ENCODE measurements at places on chromosomes 3 and 15.

- no peak for DNase-seq
Observed at GRCh38 chr3:120404876-120405275, 45.9 kb downstream of the FSTL1 start.

DNA sequence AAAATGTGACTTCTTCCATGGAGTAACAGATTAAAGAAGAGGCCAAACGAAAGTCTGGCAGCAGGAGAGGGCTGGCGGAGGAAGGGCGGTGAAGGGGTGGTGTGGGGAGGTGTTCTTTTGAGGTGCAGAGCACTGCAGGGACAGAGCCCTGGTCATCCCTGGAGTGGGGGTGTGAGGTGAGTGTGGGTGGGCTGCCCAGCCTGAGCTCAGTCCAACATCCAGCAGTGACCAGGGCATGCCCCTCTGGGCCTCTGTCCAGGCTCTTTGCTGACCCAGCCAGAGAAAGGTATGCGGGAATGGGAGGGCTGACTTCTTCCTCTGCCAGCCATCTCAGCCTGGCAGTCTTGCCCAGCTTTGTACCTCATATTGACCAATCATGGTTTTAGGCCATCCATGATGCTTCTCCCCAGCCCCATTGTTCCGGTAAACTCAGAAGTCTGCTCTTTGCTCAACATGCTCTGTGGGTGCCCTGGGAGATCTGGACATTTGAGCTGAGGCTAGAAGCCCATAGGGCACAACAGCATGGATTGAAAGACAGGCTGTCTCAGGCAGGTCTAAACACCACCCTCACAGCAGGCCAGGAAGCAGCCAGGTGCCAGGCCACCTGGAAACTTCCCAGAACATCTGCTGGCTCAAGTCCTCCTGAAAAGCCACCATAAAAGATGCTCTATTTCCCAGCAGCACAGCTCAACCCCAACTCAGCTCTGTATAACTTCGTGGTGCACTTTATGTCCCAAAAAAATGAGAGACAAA lies 25.9 kb upstream of the CXCR6 start:
- no peak for DNase-seq

GRCh38 chr15:96582473-96582872 lies 252.0 kb downstream of the NR2F2 start:
- DNase-seq, result no peak

DNA sequence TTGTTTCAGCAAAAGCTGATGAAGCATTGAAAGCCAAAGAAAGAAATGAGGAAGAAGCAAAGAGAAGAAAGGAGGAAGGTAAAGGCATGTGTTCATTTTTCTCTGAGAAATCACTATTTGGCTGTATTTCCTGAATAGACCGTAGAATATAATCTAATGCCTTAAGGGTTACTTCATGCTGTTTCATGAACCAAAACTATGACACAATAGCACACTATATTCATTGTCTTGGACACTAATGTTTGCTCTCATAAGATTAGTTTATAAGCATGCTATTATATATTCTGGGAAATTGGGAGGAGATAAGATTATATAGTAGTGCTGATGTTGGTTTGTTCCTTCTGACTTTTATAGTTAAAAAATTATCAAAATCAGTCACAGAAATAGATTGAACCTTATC lies 110.1 kb upstream of the MLF1 start:
- no peak for DNase-seq

DNA sequence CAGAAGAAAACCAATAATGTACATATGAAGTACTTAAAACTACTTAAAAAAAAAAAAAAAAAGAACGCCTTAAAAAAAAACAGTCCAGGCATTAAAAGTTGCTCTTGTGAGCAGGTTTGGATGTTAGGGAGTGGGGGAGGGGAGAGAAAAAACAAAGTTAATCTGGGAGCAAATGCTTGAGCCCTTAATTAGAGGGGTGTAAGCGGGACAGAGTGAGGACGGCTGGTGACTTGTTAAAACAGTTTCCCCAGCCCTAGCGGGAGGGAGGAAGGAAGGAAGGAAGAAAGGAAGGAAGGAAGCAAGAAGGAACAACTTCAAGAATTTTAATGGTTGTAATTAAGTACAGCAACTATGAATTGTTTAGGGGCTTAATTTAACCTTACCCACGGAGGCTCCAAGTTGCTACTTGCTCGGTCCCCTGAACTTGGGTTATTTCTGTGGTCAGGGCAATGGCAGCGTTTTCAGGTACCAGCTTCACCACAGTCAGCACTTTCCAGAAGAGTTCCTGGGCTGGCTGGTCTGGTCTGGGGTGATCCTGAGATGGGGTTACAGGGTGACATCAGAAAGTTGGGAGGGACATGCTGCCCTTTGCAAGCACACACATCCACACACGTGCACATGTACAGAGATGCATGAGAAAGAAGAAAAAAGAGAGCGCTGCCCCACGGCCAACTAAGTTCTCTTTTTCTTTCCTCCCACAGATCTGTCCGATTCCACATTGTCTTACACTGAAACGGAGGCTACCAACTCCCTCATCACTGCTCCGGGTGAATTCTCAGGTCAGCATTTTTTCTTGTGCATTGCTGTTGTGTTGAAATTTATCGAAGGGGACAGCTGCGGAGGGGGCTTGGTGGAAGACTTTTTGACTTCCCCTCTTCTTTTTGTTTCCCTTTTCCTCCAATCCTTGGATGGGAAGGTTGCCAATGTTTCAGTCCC lies 14.0 kb downstream of the SMAD6 start:
- no peak for DNase-seq

GRCh38 chr15:74038707-74039655 lies 43.4 kb downstream of the GOLGA6A start:
- DNase-seq, result no peak

DNA sequence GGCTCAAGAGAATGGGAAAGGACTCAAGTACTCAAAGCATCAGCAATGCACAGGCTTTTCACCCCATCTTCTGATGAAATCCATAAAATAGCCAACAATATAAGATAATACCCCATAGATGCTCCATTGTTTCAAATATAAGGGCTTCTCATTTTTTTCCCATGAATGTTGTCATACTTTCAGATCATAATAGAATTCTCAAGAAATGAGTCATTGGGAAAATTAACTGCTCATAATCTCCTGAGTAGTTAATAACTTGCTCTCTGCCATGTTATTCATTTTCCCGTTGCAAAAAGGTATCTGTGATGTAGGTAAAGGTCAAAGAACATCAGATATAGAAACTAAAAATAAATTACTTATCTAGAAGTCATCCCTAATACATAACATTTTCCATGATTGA lies 121.9 kb downstream of the NSUN3 start:
- DNase-seq, result no peak

GRCh38 chr15:35557012-35557411 lies 11.0 kb upstream of the DPH6 start:
- DNase-seq, result no peak

DNA sequence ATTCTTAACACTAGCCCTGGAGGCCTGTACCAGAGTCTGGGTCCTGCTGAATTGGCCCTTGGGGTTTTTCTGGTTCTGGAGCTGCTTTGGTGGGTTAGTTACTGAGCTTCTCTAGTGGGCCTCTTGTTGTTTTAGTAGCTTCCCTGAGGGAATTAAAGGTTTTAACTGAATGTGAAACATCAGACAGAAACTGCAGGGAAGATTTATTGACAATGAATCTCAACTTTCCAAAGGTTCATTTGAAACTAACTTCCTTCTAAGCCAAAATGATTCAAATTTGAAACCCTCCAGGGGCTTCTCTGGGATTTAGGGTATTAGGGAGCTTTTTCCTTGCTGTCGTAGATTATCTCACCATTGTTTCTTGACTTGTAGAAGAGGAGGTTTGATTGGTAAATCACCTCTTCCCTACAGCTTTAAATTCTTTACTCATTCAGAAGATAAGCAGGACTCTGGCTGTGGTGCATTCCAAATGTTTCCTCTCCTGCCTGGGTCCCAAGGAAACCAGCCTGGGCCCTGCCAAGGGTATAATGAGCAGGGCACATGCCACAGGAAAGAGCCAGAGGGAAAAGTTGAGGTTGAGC lies 71.0 kb downstream of the TP63 start:
- no peak for DNase-seq

DNA sequence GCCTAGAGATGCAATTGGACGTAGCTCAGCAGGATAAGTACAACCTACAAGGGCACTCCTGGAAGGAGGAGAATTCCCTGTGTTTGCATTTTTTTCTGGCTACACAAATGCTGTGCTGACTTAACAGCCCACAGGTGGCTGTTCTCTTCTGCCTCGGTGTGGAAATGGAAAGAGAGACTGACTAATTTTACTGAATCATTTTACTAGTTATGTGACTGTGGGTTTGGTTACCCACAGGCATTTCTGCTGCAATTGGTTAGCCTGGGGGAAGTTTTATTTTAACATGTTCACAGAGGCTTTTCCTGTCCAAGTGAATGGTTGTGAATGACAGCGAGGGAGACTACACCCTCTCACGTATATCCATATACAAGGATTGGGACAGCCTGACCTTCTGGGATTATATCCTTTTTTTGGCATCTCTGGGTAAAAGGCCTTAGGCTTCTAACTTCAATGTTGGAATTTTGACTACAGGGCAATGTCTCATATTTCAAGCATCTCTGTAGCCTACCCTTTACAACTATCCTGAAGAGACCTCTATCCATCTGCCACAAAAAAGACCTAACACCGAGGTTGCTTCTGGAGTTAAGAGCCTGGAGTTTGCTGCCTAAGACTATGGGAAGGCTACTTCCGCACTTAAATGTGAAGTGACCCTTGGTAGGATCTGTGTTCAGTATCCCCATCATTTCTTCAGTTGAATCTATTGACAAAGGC lies 67.2 kb upstream of the TP63 start:
- no peak for DNase-seq

- no peak for DNase-seq
Observed at GRCh38 chr3:96416549-96417255, 397.7 kb upstream of the EPHA6 start.

DNA sequence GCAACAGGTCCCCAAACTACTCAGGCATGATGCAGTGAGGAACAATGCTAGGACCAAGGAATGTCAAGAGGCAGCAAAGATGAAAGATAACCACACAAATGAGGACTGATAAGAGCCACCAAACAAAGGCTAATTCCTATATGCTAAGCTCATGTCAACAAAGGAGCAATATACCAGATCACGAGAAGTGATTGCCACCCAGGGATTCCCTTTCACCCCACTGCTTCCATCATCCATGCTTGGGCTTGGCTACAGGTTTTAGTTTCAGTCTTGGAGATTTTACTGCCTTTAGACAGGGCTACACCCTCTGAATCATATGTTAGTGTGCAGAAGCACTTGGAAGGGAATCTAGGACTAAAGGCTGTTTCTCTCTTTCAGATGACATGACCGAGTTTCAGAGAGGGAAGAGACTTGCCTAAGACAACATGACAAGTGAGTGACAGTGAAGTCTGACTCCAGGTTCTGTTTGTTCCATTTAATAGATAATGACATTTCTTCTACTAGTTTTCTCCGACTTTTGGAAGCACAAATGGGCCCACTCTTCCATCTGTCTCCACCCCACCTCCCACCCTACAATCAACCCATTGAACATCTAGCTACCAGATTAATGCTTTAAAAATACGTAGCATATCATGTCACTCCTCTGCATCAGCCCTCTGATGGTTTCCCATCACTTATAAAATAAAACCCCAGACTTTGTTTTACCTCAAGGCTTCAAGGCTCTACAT lies 173.5 kb upstream of the LRRN1 start:
- DNase-seq, result no peak

GRCh38 chr15:40808861-40809450 lies 1.7 kb upstream of the DNAJC17 start:
- DNase-seq, result no peak

- no peak for DNase-seq
Observed at GRCh38 chr3:31661993-31662670, 129.4 kb downstream of the STT3B start.

GRCh38 chr3:134463676-134464063 lies 22.1 kb downstream of the ANAPC13 start:
- DNase-seq, result no peak

- DNase-seq, result no peak
Observed at GRCh38 chr3:146243559-146243958, 7.3 kb downstream of the PLSCR4 start.

DNA sequence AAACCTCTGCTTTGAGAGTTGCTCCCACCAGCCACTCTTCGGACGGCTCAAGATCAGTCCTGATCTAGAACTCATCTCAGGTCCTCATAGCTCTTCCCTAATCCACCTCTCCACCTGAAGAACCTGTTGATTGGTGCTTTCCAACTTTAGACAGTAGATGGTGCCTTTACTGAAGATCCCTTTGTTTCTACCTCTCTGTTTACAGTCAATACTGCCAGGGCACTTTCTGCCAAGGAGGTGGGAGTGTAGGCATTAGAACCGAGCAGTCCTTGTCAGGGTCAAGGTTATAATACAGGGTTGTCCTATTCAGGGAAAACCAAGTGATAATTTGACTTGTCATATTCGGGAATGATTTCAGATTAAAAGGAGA lies 1.2 kb downstream of the CGNL1 start:
- no peak for DNase-seq

Data from fibroblast of the conjunctiva (primary cell).